ENCODE measurements at places on chromosomes 1 and 21. TPM values are rescaled to one million over a fixed set of nuclear protein-coding genes. Genes with fewer than 3 reads are reported as not detected.

Gene ZMPSTE24
- total RNA-seq = 55.2 TPM

Gene PDZK1
- total RNA-seq = 17.6 TPM

Gene ACTN2
- not detected for total RNA-seq

Gene TRAF3IP3
- total RNA-seq = 4.4 TPM

Gene C1orf185
- total RNA-seq = not detected

Gene NBPF9
- 15.6 TPM for total RNA-seq

Gene RCAN3
- total RNA-seq = 12.8 TPM

Gene FALEC
- total RNA-seq = not detected

Gene HHIPL2
- total RNA-seq = 0.70 TPM

Gene HSD3B2
- 3.2 TPM for total RNA-seq

Gene DNAJC28
- total RNA-seq = 4.0 TPM

Gene HLX
- total RNA-seq = 3.1 TPM

Gene TFF1
- total RNA-seq = 322 TPM

Gene TGFB2
- 2.5 TPM for total RNA-seq

Gene GSTM1
- total RNA-seq = not detected

Gene PLA2G2A
- total RNA-seq = 83.9 TPM

Gene ZBTB8A
- total RNA-seq = 6.7 TPM
